ENCODE measurements at places on chromosomes 4 and X. TPM values are rescaled to one million over a fixed set of nuclear protein-coding genes. Genes with fewer than 3 reads are reported as not detected.

Gene FAT1
- 26.6 TPM for polyA plus RNA-seq

Gene ABRAXAS1
- polyA plus RNA-seq, result 4.8 TPM

Gene NXF2B
- polyA plus RNA-seq, result 0.23 TPM

Gene AMOT
- polyA plus RNA-seq, result 1.1 TPM

Gene TRIM2
- polyA plus RNA-seq, result 11.0 TPM

Gene BEX1
- polyA plus RNA-seq, result 263 TPM

Gene LNX1
- 9.5 TPM for polyA plus RNA-seq

Measured in pancreas (tissue), 10 donors.